ENCODE measurements at places on chromosomes 7 and 10. TPM values are rescaled to one million over a fixed set of nuclear protein-coding genes. Genes with fewer than 3 reads are reported as not detected.

- DNase-seq = no peak
These were observed 41.8 kb upstream of the HERPUD2 start for GRCh38 chr7:35736725-35737124.

DNA sequence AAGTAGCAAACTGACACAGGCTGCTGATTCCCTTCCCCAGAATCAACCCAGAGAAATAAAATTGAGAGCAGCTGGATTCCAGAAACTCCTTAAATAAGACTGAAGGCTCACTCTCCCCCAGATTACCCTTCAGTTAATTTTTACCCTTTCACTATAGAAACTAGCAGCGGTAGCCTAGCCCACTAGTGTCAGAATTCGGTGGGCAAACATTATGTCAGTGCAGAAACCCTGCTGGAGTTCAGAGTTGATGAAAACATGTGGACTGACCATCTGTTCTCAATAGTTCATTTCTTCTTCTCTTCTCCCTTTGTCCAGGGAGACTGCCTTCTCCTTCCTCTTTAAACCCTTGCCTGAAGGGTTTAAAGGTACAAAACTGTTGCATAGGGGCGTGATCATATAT is 100.1 kb downstream of the PODXL start:
- no peak for DNase-seq

DNA sequence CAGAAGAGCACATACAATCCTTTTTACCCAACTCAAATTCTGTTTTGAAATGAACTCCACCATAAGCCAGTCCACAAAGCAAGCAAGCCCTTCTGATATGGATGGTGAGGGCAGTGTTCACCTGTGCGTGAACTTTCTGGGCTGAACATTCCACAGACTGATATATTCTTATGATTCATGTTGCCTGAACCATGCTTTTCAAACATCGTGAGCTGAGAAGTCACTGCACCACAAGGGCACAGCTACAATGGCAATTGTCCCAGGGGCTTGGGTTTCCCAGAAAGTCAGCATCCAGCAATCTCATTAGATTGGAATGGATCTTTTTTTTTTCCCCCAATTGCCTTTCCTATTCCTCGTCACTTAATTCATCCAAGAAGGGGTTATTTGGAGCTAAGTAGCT is 86.9 kb upstream of the ZNF438 start:
- no peak for DNase-seq

GRCh38 chr7:43460733-43461348 is 122.1 kb upstream of the STK17A start:
- no peak for DNase-seq

DNA sequence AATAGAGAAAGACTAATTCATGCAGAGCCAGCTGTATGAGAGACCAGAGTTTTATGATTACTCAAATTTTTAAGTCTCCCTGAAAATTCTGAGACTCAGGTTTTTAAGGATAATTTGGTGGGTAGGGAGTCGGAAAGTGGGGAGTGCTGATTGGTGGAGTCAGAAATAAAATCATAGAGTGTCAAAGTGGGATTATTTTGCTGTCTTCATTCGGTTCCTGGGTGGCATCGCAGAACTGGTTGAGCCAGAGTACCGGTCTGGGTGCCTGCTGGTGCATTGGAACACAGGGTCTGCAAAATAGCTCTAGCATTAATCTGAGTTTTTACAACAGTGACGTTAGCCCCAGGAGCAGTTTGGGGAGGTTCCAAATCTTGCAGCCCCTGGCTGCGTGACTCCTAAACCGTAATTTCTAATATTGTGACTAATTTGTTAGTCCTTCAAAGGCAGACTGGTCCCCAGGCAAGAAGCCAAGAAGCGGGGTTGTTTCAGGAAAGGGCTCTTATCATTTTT is 32.4 kb downstream of the GPRIN2 start:
- no peak for DNase-seq

Gene NRBF2
- 32.7 TPM for total RNA-seq

DNA sequence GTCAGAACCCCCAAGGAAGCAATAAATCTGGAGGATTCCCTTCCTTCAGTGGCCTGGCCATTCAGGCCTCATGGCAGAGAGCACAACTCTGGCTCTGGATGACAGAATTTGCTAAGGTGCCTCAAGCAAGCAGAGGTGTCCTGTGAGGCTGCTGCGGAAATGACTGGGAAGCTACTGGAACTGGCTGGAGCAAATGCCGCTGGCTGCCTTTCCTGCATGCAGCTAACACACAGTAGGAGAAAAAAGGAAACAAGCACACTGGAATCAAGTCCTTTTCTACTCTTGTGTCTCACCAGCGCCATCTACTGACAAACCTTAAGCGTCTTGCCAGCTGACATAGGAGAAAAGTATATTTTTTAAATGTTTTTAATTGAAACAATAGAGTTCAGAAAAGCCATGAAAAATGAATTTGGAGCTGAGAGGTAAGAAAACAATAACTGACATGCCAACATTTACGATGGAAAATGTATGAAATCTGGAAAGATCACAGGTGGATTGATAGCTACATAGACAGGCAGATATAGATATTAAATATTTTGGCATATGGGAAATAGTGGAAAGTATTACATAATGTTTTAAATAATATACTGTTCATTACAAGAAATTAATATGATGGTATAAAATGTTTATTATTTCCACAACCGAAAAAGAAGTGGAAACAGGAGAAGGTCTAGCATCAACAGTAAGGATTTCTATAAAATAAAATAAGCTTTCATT is 951.6 kb downstream of the ANKRD7 start:
- DNase-seq = no peak

- DNase-seq = no peak
These were observed 33.4 kb upstream of the SH2D4B start for GRCh38 chr10:80504158-80504811.

GRCh38 chr7:99190359-99191009 is 17.4 kb downstream of the KPNA7 start:
- no peak for DNase-seq

- no peak for DNase-seq
These were observed 37.6 kb downstream of the PRF1 start for GRCh38 chr10:70564901-70565351.

Gene CYP3A7
- total RNA-seq = not detected

- DNase-seq = no peak
These were observed 266.0 kb downstream of the GRID1 start for GRCh38 chr10:86100581-86101061.

- no peak for DNase-seq
These were observed 6.1 kb upstream of the VGF start for GRCh38 chr7:101171442-101171837.

Gene BMPR1A
- total RNA-seq = 11.2 TPM

All from activated T-helper 2 cell treated with anti-CD3 and anti-CD28 coated beads, Interferon-gamma antibody, Interleukin-2, Interleukin-4, amounts not matched to agents 10 μg/mL and 5 μg/mL and 100 μg/mL, durations not matched to agents 14 hours and 24 hours and 36 hours (primary cell).